ENCODE measurements at places on chromosomes 2 and 18.
A peak's percentile ranks its signal among the peaks of the same experiment; 100 is the strongest.

DNA sequence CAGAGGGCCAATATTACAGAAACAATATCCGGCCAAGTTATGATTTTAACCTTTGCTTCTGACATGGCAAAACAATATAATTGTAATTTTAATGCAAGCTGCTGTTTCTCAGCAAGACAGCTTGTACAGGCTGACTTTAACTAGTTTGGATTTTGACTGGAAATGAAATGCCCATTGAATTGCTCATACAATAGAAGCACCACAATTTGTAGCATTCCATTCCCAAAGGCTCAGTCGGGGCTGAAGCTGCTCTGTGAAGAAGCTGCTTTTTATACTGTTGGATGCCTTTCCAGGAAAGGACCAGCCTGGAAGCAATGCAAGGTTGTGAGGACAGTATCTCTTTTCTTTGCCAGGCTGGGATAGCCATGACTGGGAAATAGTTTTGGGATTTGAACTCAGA, 677.0 kb upstream of the FANCL start:
- peak; percentile 35 for DNase-seq

DNA sequence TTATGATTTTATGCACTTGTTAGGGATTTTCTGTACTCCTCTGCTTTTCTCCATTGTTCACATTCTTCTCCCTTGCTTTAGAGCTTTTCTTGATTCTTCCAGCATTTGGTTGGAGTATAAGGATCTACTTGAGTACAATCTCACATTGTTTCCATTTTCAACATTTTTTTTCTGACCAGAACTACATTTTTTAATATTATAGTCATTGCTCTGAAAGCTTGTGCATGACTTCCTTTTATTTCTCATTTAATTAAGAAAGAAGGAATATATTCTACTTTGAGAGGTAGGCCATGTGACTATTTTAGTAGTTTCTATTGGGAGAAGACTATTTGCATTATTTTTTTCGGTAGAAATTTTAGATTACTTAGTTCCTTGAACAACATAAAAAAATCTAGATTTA, 200.4 kb downstream of the TMEM247 start:
- no peak for DNase-seq

GRCh38 chr2:184597571-184597991, 748 bp upstream of the ZNF804A start:
- DNase-seq: peak; percentile 57

GRCh38 chr2:229392196-229392595, 121.1 kb upstream of the PID1 start:
- DNase-seq: no peak

DNA sequence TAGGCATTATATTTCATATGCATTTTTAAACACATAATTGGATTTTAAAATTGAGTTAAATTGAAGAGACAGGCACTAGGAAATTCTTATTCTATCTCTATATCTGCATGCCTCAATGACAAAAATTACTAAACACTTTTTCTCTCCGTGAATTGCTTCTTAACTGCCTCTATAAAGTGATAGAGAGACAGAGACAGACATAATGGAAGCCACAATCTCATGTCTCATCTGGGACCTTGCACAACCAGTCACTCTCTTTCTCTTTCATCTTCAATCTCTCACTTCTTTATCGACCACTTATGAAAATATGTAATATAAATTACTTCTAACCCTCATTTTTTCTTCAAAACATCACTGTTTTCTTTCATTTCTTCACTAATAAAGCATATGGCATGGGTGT, 238.9 kb upstream of the ZNF804A start:
- DNase-seq: no peak

DNA sequence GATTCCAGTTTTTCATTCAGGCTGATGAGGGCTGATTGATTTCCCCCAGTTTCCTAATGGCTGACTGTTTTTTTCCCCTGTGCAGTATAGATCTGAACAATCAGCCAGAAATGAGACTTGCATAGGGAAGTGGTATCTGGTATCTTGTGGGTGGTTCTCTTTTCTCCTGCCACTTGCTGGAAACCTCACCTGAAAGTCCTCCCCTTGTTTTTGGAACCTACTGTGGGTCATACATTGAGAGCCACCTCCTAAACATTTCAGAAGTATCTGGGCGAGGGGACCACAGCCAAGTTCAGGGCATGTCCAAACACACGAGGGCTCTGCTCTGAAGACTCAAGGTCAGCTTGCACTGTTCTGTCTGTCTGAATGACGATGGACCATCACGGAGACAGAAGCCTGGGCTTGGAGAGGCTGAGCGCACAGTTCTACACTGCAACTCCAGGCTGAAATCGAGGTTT, 19.3 kb downstream of the ALPK2 start:
- DNase-seq: no peak

- DNase-seq: no peak
These were observed 56.2 kb downstream of the PRPF40A start for GRCh38 chr2:152661076-152661475.

- DNase-seq: no peak
These were observed 356.1 kb upstream of the ETAA1 start for GRCh38 chr2:67041051-67041450.

DNA sequence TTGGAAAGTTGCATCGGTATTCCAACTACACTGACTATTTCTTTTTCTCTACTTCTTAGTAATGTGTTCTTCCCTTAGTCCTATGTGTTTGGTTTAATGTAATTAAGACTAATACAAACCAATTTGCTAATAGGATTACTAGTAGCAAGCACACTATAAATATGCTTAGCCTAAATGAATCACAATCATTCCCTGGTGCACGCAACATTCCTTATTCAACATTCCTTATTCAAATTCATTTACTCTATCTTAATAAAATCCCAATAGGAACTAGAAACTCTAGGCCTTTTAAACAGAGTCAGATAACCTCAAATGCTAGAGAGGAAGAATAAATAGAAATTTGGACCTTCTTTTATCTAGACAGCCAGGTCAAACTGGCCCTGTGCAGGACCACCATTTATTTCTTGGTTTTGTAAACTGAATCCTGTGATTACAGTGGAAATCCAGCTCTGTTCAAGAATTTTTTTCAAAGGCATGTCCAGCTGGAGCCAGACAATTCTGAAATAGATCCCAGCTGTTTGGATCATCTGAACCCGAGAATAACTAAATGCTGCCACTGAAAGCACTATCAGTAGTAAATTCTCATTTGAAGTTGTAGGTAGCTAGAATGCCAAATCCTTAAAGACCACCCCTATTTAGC, 103.1 kb downstream of the PPP1R1C start:
- DNase-seq: no peak

- DNase-seq: no peak
These were observed 512.1 kb upstream of the LRATD1 start for GRCh38 chr2:14120376-14120775.

DNA sequence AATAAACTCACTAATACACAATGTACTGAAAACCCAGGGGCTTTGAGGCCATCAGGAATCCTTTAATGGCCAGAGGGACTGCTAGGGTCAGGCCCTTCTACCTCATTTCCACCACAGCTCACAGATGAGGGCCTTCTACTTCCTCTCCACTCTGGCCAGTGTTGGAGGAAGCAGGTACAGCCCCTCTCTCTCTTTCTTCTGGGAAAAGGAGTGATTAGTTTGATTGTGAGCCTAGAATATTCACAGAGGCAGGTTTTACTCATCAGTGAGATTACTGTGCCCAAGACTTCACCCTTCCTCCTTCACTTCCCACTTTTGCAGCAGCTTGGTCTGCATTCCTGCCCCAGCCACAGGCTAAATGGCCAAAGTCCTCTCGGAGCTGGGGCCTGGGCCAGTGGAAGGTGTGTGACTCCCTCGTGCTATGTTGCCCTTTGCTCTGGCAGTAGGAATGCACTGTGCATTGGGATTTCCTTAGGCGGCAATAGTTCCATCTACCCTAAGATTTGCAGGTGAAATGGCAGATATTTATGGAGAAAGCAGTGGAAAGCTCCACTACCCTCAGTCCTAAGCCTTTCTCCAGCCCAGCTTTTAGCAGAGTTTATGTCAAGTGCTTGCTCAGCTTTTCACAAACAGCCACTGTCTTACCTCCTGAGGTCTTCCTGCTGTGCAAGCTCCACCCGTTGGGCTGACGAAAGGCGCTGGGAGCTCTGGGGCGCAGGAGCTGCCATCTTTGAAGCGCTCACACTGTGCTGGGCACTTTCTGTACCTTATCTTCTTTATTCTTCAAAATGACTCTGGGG, 36.2 kb upstream of the YES1 start:
- no peak for DNase-seq

DNA sequence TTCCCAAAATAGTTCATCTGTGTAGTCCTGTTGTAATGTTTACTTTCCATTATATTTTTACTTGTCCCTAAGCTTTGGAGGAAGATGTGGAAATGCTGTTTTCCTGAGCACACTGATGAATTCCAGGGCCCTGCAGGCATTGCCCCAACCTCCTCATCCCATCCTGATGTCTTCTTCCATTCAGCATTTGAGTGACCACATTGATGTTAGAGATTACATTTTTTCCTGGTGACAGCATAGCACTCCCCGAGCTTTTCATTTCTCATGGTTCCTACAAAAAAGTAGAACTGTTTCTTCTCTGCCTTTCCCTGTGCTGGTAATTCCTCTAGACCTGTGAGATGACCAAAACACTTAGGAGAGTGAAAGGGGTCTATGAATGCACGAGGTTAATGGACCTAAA, 4.8 kb downstream of the IL36A start:
- no peak for DNase-seq

- peak; percentile 34 for DNase-seq
These were observed 339.7 kb upstream of the SLC14A2 start for GRCh38 chr18:45275367-45276113.

- no peak for DNase-seq
These were observed 159.6 kb upstream of the SETBP1 start for GRCh38 chr18:44520981-44521667.

GRCh38 chr18:35142275-35142615, 98.6 kb upstream of the ZNF397 start:
- no peak for DNase-seq

DNA sequence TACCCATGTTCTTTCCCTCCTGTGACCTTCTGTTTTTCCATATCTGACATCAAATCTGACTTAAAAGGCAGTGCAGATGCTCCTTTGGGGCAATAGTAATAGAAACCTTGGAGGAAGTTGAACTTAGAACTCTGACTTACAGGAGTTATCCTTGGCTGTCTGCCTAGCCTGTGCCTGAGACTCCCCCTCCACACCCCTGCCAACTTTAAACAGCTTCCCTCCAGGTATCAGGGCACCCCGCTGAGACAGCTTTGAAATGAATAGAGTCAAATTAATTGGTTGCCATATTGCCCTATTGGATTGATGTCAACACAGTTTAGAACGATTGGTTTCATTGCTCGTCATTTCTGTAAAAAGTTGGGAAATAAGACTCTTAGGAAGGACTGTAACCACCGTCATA, 322.0 kb downstream of the PRKCE start:
- no peak for DNase-seq

DNA sequence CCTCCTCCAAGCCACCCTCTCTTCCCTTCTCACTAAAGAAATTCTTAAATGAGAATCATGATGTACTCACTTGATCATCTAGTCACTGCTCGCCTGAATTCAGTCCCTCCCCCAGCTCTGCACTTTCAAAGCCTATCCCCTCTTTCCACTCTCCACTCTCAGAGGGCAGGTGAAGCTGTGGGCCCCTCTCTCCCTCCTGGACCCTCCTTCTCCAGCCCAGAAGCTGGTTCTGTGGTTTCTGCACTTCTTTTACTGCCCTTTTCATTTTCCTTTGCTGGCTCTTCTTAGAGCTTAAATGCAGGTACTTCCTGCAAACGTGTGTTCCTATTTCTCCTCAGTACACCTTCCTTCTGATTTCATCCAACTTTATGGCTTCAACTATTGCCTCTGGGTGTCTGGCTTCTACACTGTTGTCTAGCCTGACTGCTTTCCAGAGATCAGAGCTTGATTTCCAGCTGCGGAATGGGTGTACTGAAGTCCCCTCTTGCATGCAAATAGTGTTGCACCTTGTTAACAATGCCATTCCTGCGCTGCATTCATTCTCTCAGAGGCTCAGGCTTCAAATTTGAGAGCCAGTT, 15.3 kb upstream of the TXNDC2 start:
- DNase-seq: no peak

DNA sequence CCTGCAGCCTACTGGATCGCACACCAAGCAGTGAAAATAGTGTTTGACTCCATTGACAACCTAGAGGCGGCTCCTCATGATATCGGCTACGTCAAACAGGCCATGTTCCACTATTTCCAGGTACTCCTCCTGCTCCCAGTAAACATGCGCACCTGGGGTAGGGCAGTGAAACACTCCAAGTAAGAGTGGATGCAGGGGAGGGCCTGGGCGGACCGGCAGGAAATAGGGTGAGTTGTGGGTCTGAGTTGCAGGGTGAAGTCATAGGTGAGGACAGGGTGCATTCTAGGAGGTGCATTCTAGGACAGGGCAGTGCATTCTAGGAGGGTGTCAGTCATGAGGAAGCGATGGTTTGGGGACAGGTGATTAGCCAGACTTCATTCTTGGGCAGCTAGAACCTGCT, 5.0 kb downstream of the NAGK start:
- no peak for DNase-seq

DNA sequence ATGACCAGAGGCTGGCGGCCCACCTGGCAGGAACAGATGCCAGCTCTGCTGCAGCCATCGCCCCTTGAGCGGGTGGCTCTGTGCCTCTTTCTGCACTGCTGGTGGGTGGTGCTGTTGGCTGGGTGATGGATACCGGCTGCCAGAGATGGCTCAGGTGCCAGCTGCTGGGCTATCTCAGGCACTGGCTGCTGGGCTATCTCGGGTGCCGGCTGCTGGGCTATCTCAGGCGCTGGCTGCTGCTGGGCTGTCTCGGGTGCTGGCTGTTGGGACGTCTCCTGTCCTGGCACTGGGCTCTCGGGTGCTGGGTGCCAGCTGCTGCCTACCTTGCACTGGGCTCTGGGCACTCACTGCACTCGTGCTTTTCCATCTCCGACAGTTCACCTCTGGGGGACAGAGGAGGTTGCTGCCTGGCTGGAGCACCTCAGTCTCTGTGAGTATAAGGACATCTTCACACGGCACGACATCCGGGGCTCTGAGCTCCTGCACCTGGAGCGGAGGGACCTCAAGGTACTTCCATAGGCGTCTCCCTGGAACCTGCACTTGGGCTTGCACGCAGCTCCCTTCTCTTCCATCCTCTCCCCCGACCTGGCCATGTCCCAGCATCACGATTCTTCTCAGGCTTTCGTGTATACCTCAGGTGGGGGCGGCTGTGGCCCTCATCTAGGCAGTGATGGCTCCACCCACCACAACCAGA, 98.4 kb downstream of the USP40 start:
- DNase-seq: no peak

GRCh38 chr2:203697190-203697589, 9.2 kb upstream of the CD28 start:
- no peak for DNase-seq

- no peak for DNase-seq
These were observed at the start of gene SP9 for GRCh38 chr2:174334781-174335251. SP9 (plus strand) TSS chr2:174334954; CDS start chr2:174335093, 139 bp downstream.

DNA sequence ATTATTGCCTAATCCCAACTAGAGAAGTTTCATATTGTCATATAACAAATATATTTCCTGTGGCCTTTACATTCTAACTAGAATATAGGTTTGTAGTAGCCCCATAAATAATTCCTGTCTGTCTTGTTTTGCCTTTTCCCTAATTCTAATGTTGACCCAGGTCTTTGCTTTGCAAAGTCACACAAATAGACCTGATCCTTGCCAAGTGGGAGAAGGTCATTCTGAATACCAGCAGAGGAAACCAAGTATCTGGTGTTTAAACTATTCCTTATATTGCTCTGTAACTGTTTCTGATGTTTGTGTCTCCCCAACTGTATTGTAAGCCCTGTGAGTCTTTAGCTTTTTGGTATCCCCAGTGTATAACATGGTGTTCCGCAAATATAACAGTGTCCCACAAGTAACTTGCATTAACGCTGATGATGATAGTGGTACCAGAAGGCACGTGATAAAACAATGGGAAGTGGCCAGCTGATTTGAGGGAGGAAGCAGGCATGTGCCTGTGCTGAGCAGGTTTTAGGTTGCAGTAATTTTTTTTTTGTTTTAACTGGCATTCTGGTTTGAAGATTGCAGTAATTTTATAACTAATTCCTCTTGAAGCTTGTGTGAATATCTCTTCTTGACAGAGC, 11.1 kb downstream of the HADHB start:
- DNase-seq: no peak
